ENCODE measurements at places on chromosomes 4 and X. TPM values are rescaled to one million over a fixed set of nuclear protein-coding genes. Genes with fewer than 3 reads are reported as not detected.

Gene TGIF2LX
- not detected for total RNA-seq

DNA sequence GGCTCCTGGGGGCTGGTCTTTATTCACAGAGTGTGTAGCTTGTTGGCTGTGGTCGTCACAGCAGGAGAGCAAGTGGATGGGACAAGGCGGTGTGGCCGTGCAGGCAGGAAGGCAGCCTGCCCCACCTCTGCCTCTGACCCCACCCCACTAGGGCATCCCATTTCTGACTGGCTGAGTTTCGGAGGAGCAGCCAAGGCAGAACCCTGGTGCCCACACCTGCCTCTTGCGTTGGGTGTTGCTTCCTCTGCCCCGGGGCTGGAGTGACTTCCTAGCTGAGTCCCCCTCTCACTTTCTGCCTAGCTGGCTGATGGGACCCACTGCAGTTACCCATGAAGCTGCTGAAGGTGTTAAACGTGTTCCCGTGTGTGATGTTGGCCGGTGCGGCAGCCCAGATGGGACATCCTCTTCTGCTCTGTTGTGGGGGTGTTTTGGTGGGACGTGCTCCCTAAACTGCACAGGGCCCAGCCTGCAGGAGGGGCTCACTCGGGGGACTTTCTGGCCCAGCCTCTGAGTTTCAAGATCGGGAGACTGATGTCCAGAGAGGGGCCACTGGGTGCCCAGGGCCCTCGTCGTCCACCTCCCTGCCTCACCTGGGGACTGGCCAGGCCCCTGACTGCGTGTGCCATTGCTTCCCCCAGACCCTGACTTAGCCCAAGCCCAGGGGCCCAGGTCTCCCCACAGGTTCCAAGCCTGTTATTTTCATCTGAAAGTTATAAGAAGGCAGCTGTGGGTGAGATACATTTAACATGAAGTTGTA is 101.5 kb downstream of the PSAPL1 start:
- no peak for DNase-seq

- DNase-seq: no peak
Observed at GRCh38 chr4:159107203-159107925, 4.5 kb downstream of the RAPGEF2 start.

Gene SYNPO2
- 0.27 TPM for total RNA-seq

Gene AMBN
- total RNA-seq: not detected

- no peak for DNase-seq
Observed at GRCh38 chr4:102477657-102478056, 23.5 kb upstream of the NFKB1 start.

Gene MAGT1
- total RNA-seq: 39.5 TPM

DNA sequence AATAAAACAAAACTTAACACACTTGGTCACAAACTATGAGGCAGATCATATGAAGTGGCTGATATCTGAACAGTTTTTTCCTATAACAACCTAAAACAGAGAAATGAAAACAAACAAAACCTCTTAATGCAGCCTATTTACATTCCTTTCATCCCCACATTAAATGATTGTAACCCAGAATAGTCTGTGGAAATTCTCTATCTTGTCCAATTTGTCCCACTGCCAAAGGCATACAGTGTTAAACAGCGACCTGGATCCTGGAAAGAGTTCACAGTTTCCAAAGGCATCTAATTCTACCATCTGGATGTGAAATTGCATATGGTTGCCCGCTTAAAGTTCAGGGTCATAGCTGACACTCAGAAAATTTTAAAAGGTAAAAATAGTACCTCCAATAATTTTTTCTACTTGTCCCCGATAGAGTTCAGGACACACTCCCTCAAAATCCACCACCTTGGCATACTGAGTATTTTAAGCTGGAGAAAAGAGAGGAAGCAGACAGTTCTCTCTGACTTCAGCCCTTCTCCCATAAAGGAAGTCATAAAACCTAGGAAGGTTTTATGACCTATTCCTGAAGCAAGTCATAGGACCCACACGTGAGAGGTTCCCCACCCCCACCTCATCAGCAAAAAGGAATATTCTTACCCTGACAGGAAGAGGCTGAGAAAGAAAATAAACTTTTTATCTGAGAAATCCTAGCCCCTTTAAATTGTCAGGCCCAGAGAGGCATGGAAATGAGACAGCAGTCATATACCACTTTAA is 270.2 kb downstream of the PAPSS1 start:
- DNase-seq: no peak

DNA sequence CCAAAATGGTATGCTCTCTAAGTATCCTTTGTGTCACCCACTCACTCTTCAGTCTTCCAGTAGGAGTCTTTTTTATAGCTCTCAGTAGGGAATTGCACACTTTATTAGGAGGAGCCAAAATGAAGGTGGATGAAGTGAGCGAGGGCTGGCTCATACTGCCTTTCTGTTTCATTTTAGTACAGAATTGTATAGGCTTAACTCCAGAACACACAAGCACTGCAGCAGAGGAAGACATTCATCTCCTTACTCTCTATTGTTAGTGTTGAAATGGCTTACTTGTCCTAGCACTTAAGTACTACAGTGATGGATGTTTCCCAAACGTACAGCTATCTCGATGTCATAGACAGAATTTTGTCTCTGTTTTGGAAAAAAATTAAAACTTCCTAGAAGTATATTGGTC is 327.3 kb upstream of the ATOH1 start:
- no peak for DNase-seq

Gene NUDT10
- total RNA-seq: 1.2 TPM

DNA sequence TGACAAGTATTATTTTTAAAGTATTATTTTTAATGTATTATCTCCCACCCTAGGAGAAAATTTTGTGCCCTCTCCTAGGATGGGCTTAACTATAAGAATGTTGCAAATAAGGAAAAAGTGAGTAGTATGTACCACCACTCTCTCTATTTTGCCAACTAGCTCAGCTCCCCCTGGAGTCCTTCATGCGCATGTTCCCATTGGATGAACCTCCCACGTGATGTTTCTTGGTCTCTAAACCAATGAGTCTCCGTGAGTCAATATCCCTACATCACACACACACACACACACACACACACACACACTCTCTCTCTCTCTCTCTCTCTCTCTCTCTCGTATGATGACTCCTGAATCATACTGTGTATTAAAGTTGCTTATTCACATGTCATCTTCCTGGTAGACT is 129.7 kb upstream of the ZFP42 start:
- DNase-seq: no peak

Gene GRID2
- total RNA-seq: not detected

DNA sequence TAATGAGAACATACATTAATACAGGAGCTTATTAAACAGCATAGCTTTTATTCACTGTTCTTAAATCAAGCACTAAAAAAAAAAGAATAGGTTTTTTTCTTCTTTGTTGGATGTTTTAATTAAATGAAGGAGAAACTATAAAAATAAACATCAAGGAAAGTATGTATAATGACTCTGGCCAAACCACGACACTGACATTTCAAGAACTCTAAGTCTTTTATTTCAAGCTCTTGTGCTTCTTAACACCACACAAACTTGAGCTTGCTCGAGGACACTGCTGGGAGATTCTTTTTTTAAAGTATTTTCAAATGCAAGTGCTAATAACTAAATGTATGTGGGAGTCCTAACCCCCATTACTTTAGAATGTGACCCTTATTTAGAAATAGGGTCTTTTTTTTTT is 204.9 kb upstream of the PPARGC1A start:
- DNase-seq: no peak

- no peak for DNase-seq
Observed at GRCh38 chrX:67730296-67730695, 186.5 kb downstream of the AR start.

Gene OPRPN
- total RNA-seq: not detected

DNA sequence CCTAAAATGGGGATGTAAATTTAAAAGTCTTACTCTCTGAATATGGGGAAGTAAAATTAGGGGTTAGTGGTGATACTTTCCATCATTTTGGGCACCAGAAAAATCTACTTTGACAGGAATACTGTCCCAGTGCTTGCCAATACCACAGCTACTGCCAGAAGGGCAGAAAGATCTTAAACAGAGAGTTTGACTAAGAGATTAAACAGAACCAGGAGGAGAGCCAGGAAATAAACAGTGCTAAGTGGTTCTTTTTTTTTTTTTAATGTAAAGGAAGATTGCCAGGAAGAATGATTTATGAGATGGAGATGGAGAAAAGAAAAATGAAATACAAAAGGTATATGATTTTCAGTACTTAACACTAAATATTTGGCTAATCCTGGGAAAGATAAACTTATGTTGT is 126.8 kb downstream of the RTL3 start:
- DNase-seq: no peak

Gene LARP1B
- 32.5 TPM for total RNA-seq

Gene CPEB2
- 7.5 TPM for total RNA-seq

DNA sequence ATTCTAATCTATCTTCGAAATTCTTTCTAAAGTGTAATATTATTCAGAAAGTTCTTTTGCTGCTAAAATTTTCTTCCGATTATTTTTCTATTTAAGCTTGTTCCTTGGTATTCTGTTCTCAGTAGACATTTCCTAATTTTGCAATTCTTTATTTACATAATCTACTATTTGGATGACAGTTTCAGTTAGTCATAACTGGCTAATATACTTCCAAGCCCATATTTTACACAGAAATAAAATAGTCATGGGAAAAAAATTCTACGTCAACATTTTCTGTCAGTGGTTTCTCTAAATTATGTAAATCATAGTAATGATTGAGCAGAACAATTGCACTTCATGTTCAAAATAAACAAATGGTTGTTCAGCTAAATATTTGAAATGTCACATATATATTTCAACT is 178.0 kb upstream of the ANKRD50 start:
- DNase-seq: no peak

DNA sequence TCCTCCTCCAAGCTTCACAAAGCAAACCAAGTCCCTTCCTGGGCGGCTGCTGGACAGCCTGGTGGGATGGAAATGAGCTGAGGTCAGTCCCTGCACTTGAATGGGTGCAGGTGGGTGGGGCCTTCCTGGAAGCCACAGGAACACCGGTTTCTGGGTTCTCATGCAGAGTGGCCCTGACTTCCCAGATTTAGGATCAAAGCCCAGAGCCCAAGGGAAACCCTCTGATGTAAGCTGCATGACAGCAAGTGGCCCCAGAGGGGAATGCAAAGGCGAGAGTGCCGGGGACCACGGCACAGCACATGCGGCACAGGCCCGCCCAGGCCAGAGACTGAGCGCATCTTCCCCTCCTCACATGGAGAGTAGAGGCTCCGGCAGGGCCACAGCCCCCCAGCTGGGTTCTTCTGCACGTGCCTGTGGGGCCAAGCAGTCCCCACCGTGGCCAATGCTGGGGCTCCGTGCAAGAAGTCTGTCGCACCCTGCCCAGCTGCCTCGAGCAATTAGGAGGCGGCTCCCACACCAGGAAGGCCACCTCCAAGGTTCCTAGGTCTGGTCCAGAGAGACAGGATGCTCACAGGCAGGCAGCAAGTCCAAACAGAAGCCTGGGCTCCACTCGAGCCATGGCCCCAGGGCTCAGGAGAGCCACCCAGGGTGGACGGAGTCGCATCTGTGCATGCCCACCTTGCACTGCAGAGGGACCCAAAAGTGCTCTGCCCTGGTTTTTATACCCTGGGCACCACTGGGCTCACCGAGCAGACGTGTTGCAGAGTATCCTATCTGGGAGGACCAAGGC is 83.0 kb downstream of the HTRA3 start:
- no peak for DNase-seq

Measured in activated naive CD4-positive, alpha-beta T cell treated with anti-CD3 and anti-CD28 coated beads, Interleukin-2, amount 50 U/mL, for 72 hours (primary cell).